NCI-H510A (cell line): ENCODE measurements at places on chromosomes 6 and 20.
A peak's percentile ranks its signal among the peaks of the same experiment; 100 is the strongest.

GRCh38 chr20:22796469-22797077 is 212.2 kb upstream of the FOXA2 start:
- DNase-seq: no peak

GRCh38 chr6:36422714-36423100 is 19.9 kb downstream of the PXT1 start:
- no peak for DNase-seq

- no peak for DNase-seq
Measured at GRCh38 chr6:99612551-99613408, 6.1 kb downstream of the PRDM13 start.

DNA sequence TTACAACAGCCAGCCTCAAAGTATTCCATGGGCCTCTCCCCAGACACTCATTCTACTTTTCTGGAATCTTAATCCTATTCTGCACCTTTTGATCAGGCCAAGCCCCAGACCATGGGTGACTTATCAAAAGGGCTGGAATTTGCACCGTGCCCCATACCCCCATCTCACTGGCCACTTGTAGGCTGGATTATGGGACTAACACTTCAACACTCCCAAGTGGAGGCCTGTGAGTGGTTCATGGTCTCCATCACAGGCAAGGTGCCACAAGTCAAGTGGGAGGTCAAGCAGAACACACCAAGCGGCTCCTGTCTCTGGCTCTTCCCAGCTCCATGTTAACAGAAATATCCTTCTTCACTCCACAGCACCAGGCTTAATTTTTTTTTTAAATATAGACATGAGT is 212.3 kb upstream of the HEY2 start:
- DNase-seq: no peak

DNA sequence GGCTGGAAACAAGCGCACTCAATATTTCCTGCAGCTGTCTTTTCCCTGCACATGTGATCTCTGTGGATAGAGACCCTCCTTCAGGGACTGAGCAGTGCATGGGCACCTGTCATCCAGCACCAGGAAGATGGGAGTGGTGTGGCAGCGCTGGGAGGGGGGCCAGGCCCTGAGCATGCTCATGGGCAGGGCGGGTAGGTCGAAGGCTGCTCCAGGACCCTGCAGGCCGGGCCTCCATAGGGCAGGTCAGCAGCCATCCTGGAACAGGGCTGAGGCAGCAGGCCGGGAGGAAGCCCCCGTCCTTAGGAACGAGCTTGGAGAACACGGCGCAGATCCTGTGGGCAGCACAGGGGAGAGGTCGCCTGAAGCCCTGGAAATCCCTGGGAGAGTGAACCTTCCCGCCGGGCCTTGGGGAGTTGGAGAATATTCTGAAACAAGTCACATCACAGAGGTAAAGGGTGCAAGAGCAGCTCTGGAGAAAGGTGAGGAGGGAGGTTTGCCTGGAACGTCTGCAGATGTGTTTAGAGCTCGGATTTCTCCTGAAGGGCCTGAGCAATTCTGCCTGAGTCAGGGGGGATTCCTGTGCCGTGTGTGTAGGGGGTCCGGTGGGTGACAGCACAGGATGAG is 133.2 kb downstream of the SMOC2 start:
- no peak for DNase-seq

DNA sequence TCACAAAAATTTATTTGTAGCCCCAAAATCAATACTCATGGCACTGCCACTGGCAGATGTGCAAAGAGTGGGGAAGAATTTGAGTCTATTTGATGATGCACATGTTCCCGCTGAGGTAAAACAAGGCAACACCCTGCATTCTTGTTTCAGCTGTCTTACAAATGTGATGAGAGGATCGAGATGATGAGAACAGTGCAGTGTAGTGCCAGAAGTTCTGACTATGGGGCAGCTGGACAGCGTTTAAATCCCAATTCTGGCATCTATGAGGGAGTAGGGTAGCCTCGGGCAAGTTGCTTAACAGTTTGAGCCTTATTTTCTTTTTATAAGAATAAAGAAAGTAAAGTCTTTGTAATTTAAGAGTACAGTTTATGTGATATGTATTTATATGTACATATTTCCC is 296.7 kb upstream of the FKBP1C start:
- no peak for DNase-seq

DNA sequence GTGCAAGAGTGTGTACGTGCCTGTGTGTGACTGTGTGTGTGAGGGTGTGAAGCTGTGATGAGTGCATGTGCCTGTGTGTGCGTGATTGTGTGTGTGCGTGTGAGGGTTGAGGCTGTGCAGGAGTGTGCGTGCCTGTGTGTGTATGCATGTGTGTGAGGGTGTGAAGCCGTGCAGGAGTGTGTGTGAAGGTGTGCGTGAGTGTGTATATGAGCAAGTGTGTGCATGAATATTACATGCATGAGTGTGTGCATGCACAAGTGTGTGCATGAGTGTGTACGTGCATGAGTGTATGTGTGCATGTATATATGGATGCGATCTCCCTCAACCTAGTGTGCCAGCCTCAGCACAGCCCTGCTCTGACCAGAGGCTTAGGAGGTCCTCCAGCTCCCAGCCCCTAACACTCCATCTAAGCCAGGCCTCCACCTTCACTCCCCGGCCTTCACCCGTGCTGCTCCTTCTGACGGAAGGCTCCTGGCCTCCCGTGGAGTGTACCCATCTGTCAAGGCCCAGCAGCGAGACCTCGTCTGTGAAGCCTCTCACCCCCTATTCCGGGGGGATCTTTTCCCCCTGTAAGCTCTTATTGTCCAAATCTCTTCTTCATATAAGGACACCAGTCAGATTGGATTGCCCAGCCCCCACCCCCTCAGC is 19.9 kb upstream of the PHACTR3 start:
- no peak for DNase-seq

DNA sequence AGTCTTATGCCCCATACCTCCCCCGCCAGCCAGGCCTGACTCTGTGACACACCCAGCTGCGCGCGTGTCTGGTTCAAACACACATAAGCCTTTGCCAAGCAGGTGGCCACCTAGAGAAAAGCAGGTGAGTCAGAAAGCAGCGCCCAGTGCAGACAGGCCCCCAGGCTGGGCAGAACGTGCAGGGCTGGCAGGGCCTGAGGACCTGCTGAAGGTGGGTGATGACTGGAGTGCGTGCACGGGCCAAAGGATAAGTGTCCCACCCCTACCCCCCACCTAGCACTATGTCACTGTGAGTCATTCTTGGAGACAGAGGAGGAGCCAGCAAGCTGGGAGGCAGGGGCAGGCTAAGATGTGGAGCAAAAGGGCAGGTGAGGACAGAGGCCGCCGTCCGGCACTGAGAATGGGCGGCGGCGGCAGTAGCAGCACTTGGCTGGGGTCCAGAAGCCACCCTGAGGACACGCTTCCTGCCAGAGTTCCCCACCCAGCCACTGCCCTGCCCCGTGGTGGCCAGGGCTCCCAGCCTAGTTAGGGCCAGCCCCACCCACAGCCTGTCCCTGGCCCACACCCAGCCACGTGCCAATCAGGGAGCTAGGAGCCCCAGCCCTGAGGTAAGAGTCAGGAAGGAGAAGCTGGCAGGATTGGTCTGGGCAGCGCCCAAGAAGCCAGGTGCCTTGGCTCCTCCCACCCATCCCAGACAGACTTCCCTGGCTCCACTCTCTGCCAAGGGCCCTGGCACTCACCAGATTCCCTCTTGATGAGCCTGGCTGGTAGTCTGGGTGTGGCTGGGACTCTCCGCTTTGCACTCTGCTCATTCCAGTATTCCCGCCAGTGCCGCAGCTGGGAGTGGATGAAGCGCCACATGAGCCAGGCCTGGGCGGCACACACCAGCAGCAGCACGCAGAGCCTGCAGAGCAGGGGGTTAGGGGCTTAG is 72.7 kb downstream of the TRAM2 start:
- DNase-seq: peak; percentile 96

- DNase-seq: no peak
Measured at GRCh38 chr6:1645466-1646185, 35.9 kb downstream of the FOXC1 start.

DNA sequence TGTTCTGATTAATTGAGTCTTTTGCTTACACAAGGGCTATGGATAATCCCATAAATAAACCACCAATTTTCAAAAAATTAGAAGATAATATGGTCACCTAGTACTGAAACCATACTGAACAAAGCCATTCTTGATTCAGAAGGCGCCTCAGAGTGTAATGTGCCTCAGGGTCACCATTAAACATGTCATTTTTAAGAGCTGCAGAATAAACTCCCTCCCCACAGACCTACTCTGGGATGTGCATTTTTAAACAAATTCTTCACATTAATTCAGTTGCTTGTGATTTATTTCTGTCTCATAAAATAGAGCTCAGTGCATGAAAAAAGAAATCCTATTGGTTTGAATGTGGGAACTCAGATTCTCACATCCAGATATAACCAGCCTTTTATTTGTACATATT is 202.1 kb upstream of the HEY2 start:
- no peak for DNase-seq

GRCh38 chr20:61027218-61027617 is 224.8 kb upstream of the CDH4 start:
- DNase-seq: no peak

- DNase-seq: no peak
Measured at GRCh38 chr20:19961293-19961692, 55.9 kb upstream of the NAA20 start.

- no peak for DNase-seq
Measured at GRCh38 chr6:166310634-166311033, 2.4 kb upstream of the PRR18 start.

DNA sequence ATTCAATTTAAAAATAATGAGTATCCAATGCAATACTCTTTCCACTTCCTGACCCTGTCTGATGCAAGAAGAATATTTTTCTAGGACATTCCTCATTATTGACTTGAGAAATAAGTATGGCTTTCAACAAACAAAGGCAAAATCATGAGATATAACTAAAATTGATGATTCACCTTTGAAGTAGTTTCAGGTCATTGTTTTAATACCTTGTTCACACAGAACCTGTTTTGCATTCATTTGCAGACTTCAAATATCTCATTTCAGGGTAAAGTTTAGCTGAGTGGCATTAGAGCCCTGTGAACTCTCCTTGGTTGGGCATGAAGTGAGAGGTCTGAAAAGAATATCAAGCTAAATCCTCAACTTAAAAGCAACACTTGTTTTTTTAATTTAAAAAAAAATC is 309.2 kb downstream of the NRN1 start:
- DNase-seq: no peak

GRCh38 chr20:42795111-42795695 is 394.5 kb downstream of the PTPRT start:
- DNase-seq: peak; percentile 21

GRCh38 chr6:146550911-146551310 is 7.3 kb downstream of the RAB32 start:
- DNase-seq: no peak

GRCh38 chr6:33801611-33802010 is 2.2 kb downstream of the MLN start:
- DNase-seq: no peak

DNA sequence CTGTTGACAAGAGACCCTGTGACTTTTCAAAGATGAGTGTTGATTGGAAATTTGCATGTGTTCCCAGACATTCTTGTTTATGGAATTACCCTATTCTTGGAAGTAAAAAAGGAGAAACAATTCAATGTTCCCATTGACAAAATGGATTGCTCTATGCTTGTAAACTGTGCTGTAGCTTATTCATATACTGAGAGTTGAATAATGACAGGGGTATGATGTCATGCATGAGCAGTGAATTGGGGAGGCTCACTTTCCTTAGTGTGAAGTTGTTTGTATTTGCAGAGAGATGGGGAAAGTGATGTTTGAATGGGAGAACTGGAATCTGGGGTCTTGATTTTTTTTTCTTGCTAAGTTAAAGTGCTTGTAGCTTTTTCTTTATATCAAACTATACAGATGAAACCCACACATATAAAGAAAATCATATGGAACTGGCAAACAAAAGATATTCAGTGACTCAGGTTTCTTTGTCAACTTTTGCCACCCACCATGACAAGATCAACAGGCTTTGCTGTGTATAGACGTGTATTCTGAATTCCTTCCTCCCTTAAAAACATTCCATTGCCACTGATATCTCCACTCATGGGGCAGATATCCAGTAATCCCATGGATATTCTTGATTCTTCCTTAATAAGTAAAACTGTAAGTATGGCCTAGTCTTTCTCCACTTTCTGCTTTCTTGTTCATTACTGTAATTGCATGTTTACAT is 97.8 kb upstream of the JAG1 start:
- no peak for DNase-seq

GRCh38 chr6:132198040-132198439 is 203.2 kb downstream of the MOXD1 start:
- DNase-seq: no peak

- DNase-seq: no peak
Measured at GRCh38 chr6:25165177-25165576, 114.0 kb upstream of the CARMIL1 start.

GRCh38 chr6:167663316-167663715 is 163.4 kb upstream of the AFDN start:
- no peak for DNase-seq

DNA sequence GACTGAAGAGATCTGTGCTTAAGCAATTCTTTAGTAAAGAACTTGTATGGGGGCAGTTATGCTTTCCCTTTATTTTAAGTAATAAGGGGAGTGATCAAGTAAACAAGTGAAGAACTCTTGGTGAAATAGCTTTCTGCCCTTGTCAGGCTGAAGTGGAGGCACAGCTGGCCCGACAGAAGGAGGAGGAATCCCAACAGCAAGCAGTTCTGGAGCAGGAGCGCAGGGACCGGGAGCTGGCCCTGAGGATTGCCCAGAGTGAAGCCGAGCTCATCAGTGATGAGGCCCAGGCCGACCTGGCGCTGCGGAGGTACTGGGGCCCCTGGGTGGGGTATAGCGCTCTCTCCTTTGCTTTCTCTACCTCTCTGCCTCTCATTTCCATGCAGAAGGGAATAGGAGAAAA is 143.3 kb downstream of the MYO6 start:
- DNase-seq: no peak

DNA sequence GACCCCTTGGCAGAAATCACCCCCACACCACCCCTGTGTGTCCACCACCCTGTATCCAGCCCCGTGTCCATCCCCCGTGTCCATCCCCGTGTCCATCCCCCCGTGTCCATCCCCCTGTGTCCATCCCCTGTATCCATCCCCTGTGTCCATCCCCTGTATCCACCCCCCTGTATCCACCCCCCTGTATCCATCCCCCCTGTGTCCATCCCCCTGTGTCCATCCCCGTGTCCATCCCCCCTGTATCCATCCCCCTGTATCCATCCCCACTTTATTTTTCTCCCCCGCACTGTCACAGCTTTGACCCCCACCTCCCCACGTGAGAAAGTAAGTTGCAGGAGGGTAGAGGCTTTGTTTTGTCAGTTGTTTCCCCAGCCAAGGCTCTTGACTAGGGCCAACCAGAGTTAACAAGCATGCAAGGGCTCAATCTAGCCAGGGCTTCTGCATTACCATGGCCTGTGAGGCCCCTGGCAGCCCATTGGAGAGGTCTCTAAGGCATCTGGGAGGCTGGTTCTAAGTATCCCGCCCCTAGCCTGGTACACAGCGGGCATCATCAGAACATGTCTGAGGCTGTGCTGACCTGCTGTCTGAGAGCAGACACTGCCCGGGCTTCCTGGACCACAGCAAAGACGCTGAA is 18.1 kb upstream of the SIRPA start:
- DNase-seq: no peak

DNA sequence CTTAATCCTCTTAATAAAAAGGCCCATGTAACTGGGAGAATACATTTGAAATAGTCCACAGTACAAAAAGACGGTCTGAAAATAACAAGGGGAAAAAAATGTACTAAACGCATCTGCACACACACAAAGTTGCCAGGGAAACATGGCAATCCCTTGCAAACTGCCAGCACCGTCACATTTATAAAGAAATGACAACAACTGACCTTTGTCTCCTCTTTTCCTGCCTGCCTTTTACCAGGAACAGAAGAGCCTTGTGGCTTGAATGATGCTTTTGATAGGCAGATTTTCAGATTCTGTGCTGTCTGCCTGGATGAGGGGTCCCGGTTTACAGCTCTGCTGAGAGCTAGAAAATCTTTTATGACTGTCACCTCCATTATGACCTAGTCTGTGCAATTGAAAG is 308.6 kb upstream of the ZFP64 start:
- no peak for DNase-seq
